ENCODE measurements at places on chromosomes 11 and 22.

DNA sequence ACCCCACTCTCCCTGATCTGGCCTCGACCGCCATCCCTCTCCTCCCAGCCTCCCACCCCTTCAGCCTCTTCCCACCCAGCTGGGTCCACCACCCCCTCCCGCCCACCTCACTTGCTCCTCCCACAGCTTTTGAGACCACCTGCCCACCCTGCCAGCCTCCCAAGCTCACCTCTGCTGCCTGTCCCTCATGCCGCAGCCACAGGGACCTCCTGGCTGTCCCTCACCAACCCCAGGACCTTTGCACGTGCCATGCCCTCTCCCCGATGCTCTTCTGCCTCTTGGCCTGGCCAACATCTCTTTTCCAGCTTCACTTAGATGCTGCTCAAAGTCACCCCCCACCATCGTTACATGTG is 6.5 kb downstream of the PNPLA5 start:
- DNase-seq: no peak

GRCh38 chr22:19179497-19180048 is 1.0 kb upstream of the SLC25A1 start:
- DNase-seq: peak; percentile 55

DNA sequence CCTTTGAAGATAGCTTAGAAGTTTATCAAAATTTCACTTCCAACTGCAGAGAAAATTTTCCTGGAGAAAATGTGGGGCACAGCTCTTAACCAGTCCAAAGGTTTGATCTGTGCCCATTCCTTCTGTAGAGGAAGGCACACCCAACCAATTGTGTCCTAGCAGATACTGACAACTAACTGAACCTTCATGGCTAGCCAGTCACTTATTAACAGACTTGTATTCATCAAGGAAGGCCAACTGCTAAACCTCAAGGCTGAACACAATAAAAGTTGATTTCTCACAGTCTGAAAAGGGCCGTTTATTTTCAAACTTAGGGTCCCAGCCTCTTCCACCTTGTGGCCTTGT is 19.5 kb downstream of the SYT13 start:
- DNase-seq: no peak

DNA sequence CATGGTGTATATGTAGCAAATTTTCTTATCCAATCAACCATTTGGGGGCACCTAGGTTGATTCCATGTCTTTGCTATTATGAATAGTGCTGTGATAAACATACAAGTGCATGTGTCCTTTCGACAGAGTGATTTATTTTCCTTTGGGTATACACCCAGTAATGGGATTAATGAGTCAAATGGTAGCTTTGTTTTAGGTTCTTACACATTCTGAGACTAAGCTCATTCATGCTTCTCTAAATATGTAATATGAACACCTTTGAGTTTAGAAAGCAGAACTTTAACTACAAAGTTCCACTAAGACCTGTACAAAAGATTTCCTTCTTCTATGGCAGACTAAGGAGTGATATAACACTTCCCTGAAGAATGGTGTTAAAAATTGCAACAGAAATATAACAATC is 627.0 kb downstream of the KCNA4 start:
- no peak for DNase-seq

GRCh38 chr22:20940186-20940651 is 23.0 kb downstream of the CRKL start:
- DNase-seq: no peak

- no peak for DNase-seq
Measured at GRCh38 chr11:95297680-95298452, 66.9 kb upstream of the SESN3 start.

DNA sequence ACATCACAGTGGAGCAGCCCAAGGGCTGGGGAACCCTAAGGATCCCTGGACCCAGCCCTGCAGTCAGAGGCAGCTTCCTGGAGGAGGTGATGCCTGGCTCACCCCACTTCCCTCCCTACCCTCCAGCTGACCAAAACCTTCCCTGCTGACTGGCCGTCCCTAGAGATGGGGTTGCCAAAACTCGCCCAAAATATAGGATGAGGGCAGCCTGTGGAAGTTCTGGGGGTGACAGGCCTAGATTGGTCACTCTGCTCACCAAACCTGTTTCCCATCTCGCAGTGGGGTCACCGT is 35.0 kb upstream of the PPARA start:
- DNase-seq: no peak

DNA sequence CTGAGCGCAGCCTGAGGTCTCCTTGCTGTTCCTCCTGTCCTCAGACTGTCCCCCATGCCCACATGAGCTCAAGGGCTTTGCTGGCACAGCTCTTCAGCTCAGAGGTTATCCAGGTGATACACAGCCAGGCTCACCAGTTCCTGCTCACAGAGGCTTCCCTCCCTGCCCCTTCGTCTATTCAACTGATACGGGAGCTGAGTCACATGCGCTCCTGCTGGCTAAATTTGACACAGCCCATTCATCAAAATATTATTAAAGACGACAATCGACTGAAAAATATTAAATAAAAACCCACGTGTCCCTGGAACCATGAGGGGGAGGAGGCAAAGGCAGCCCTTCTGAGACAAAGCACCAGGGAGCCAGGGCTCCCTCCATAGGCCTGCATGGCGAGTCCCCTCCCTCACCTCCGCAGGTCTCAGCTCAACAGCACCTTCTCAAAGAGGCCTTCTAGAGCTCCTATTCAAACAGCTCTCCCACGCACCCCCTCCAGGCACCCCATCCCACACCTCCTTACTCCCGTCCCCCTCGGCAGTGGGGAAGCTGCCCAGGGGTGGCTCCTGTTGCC is 40.5 kb downstream of the DUSP8 start:
- no peak for DNase-seq

DNA sequence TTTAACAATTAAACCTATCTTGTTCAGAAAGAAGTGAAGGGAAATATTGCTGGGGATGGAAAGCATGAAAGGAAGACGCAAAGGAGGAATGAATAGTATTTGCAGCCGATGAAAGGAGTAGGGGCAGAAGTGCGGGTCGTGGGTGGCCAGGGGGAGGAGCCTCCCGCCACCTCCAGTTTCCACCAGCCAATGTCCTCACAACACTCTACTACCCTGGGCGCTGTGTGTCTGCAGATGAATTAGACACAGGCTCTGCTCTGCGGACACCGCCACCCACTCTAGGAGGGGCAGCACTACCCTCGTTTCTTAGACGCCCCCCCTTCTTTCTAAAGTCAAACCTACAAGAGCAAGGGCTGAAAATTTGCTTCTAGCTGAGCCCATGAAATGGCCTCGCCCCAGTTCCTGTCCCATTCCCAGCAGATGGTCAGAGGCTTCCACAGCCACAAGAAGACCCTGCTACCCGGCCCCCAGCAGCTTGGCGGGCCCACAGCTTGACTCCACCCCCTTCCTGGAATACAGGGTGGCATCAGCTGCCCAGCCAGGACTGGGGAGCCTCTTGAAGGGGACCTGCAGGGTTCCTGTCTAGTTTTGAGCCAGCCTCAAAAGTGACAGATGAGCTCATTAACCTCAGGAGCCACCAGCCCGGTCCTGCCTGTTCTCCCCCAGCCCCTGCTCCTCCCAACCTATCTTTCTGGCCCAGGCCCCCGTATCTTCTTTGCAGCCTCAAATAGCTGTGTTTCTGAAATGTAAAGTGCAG is 268.1 kb downstream of the BUD13 start:
- no peak for DNase-seq

- no peak for DNase-seq
Measured at GRCh38 chr11:78277314-78277994, 88.7 kb downstream of the USP35 start.

DNA sequence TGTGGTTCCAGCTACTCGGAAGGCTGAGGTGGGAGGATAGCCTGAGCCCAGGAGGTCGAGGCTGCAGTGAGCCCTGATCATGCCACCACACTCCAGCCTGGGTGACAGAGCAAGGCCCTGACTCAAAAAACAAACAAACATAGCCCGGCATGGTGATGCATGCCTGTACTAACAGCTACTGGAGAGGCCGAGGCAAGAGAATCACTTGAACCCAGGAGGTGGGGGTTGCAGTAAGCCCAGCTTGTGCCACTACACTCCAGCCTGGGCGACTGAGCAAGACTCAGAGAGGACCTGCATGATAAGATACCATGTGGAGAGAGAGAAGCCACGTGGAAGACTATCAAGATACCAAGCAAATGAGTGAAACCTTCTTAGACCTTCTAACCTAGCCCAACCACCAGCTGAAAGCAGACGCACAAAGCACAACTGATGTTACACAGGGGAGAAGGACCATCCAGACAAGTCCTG is 36.1 kb downstream of the AMBRA1 start:
- DNase-seq: no peak

GRCh38 chr11:123362186-123362585 is 67.9 kb upstream of the GRAMD1B start:
- DNase-seq: no peak

DNA sequence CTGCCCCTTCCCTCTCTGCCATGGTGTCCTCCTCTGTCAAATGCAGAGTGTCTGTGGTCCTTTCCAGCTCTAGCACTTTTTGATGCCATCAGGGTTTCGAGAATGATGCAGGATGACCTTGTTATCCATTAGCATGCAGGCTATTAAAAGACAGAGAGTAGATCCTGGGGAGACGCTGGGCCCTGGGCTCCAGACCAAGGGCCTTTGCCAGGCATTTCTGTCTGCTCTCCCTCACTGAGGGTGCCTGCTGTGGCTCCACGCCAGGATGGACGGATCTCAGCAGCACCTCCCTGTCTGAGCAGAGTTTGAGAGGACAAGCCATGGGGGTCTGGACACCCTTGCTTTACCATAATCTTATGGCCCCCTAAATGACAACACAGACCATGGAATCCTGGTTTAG is 110.8 kb upstream of the CD82 start:
- no peak for DNase-seq

DNA sequence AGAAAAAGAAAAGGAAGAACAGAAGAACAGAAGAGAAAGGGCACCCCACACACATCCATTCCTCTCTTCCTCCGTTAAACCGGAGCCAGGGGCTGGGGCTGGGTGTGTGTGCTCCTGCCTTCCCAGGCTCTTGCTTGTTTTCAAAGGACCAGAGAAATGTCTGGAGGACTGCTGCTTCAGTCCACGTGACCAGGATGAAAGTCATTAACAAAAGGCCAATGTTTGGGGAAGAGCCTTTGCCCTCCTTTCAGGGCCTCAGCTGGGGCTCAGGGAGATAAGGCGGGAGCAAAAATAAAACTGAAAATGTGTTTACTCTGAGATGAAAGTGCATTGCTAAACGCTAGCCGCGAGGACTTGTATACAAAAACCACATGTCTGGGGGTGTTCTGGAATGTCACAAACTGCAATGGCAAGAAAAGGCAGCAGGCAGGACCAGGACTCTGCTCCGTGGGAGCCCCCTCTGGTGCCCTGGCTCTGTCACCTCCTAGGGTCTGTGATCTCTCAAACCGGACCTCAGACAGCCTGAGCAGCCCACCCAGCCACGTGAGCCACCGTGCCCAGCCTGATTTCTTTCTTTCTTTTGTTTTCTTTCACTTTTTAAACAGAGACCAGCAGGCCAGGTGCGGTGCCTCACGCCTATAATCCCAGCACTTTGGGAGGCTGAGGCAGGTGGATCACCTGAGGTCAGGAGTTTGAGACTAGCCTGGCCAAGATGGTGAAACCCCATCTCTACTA is 31.6 kb upstream of the MYH9 start:
- no peak for DNase-seq

DNA sequence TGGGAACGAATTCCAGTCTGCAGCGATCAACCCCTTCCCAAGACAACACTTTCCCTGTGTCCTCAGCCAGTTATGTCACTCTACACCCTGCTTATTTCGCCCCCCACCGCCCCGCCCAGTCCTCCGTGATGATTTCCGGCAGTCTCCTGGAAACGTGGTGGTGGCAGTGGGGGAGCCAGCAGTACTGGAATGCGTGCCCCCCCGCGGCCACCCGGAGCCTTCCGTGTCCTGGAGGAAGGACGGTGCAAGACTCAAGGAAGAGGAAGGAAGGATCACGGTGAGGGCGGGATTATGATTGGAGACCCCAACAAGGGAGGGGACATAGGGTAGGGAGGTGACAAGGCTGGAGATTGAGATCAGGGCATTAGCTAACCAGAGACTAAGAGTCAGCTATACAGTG is 4.1 kb downstream of the ROBO3 start:
- DNase-seq: no peak

- DNase-seq: no peak
Measured at GRCh38 chr22:42385696-42386095, 46.5 kb downstream of the NFAM1 start.

DNA sequence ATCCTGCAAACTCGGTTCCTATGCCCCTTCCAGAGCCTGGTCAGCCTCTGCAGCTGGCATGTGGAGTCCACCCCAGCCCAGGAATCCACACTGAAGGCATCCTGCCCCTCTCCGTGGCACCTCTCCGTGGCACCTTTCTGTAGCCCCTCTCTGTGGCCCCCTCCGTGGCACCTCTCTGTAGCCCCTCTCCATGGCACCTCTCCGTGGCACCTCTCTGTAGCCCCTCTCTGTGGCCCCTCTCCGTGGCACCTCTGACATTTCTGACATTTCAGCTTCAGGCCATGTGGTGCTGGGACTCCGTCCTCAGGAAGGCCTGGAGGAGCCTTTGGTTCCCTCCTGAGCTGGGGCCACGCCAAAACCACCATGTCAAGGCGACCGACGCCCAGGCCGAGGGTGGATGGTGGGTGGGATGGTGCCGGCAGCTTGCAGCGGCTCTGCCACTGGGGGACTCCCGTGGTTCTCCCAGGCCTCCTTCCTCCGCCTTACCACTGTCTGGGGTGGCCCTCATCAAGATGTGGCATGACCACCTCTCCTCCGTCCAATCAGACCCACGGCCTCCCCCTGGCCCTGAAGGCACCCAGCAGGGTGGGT is 1518.5 kb downstream of the BRD1 start:
- DNase-seq: no peak

DNA sequence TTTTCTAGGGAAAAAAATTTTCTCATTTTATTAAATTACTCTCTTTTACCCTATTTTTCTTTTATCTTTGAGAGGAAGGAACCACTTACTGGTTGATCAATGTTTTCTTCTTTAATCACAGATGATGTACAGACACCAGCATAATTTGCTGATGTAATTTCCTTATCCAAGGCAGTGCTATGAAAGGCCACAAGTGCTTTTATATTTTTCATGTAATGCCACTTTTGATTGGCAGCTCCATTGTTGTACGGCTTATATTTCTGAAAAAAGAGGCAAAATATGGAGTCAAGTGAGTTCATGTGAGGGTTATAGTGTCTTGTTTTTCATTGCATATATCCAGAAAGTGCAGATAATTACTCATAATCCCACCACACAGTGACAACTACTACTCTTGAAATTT is 322.7 kb upstream of the MPPED2 start:
- no peak for DNase-seq

DNA sequence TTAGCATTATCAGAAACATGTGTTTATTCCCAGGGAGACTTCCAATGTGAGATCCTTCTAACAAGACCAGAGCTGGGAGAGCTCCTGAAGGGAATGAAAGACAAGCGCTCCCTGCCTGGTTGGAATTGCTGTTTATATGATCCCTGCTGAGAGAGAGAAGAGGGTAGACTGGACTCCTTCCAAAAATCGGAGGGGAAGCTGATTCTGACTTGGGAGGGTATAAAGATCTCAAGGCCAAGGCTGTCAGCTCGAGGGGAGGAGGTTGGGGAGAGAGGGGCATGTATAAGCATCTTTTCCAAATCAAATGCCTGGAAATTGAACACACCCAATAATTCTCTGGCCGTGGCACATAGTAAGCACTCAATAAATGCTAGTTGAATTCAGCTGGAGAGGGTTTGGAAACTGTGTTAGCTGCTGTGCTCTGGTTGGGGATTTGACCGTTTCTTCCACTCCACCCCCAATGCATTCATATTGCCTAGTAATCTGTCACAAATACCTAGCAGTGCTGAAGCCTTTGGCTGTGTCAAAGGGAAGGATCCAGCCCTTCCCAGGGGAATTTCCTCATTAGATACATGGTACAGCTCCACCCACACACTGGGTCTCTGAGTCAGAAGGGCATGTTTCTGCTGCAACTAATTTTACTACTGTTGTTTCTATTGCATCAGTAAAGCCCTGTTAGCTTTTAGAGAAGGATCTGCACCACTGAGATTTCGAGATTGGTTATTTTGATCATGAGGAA is 61.5 kb downstream of the CACNG2 start:
- DNase-seq: no peak

Data from nucleus accumbens (tissue), 56 donors.